ENCODE measurements at places on chromosomes 6 and 20. TPM values are rescaled to one million over a fixed set of nuclear protein-coding genes. Genes with fewer than 3 reads are reported as not detected.

DNA sequence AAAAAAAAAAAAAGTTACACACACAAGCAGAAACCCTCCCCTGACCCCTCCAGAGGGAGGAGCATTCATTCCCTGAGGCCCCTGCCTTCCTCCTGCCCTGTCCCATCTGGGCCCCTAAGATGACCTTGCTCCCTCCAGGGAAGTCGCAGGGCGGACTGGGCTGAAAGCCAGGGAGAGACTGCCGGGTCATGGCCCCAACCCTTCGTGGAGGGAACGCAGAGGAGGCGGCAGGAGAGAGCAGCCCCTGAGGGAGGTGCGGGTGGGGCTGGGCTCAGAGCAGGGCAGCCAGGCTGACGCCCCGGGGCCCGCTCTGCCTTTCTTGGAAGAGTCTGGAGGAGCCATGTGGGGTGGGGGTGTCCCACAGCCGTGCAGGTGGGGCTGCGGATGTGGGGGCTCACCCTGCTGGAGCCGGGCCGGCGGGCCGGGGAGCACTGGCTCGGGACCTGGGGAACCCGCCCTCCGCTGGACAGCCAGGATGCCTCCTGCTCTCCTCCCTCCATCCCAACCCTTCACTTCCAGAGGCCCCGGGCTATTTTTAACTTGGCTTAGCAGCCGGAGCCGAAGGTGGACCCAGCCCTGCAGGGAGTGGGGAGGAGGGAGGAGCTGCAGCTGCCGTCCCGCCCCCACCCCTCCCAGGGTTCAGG lies 15.0 kb upstream of the ABHD16B start:
- H3K36me3 ChIP-seq = peaks cover 14% of the 10 kb centered on the region
- H3K27me3 ChIP-seq = peaks cover 44% of the 10 kb centered on the region
- no peak for DNase-seq
- no peak overlapping the region for H3K4me3 ChIP-seq
- no peak overlapping the region for H3K27ac ChIP-seq

DNA sequence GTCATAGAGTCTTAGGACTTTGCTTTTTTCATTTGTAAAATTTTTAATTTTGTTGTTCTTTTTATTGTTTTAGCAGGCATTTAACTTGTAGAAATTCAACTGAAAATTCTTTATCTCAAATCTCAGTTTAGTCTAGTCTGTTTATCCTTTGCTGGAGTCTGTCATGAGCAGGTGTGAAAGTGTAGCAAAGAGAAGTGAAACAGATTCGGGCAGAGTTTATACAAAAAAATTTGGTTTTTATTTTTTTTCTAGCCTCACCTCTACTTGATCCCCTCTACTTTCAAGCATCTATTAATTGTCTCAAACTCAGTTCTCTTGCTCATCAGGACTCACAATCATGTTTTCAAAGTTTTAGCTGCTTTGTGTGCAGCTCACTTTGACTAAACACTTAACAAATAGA lies 655.2 kb downstream of the HDGFL1 start:
- H3K36me3 ChIP-seq = no peaks in the 10 kb centered on the region
- no peak for DNase-seq
- no peaks in the 10 kb centered on the region for H3K4me1 ChIP-seq
- no peak overlapping the region for H3K4me3 ChIP-seq
- no peak overlapping the region for H3K27ac ChIP-seq

NRN1 gene
- not detected for total RNA-seq

OTOR gene
- total RNA-seq = not detected

DNA sequence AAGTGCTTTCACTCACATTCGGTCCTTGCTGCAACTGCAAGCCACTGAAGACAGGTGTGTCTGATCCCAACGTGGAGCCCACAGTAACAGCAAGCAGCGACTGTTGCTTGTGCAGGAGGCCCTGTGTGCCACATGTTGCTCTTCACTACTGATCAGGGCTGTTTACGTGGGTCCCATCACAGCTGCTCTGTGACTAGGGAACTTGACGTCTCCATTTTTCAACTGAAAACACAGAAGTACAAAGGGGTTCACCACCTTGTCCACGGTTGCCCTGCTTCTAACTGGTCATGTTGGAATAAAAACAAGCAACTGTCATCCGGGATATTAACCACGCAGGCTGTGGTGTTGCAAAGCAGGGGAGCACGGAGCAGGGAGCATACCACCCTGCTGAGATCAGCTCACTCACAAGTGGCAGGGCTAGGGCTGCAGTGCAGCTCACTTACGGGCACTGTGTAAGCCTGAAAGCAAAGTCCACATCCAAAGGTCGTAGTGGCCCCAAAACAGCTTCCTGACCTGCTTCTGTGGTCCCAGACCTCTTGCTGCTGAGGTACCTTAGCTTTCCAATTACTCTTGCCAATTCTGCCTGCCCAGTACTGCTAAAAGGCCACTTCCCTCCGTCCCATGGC lies 105.8 kb upstream of the DUSP22 start:
- no peak for DNase-seq
- no peak overlapping the region for H3K27ac ChIP-seq
- H3K27me3 ChIP-seq = peaks cover 8% of the 10 kb centered on the region
- no peaks in the 10 kb centered on the region for H3K4me1 ChIP-seq
- H3K4me3 ChIP-seq = no peak overlapping the region

DNA sequence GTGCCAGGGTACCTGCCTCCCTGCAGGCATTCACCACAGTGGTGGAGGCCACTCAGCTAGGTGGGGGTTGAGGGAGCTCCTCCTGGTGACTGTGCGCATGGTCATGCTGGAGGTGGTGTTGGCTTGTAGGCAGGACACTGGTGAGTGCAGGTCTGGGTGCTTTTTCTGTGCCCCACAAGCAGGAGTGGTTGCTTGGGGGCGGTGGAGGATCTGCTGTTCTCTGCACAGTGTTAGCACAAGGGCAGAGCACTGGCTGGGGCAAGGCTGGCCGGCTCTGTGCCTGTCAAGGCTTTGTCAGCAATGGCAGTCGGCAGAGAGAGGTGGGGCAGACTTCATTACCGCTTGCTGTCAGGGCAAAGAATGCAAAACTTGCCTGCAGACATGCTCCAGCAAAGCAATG lies 632.1 kb upstream of the ID4 start:
- no peak overlapping the region for H3K27ac ChIP-seq
- no peaks in the 10 kb centered on the region for H3K27me3 ChIP-seq
- no peak for DNase-seq
- no peaks in the 10 kb centered on the region for H3K36me3 ChIP-seq
- H3K4me1 ChIP-seq = no peaks in the 10 kb centered on the region
- H3K4me3 ChIP-seq = no peak overlapping the region

GRCh38 chr6:24539416-24539815 lies 44.6 kb downstream of the ALDH5A1 start:
- DNase-seq = no peak
- no peaks in the 10 kb centered on the region for H3K36me3 ChIP-seq
- H3K27ac ChIP-seq = no peak overlapping the region
- H3K27me3 ChIP-seq = no peaks in the 10 kb centered on the region
- H3K4me1 ChIP-seq = no peaks in the 10 kb centered on the region

DNA sequence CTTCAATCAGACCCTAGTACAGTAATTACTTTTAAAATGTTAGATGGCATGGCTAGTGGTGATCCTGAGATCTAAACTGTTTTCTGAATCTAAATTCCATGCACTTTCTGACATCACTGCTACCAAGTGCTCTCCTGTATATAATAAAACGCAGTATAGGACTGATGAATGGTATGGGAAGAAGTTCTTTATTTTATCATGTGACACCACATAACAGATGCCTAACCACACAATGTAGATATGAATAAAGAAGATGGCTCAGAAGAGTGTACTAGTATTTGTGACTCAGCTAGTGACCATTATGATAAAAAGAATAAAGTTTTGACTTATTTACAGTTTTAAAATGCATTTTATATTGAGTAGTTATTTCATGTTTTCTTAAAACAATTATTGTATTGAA lies 8.5 kb downstream of the NDUFAF4 start:
- H3K27me3 ChIP-seq = no peaks in the 10 kb centered on the region
- H3K27ac ChIP-seq = no peak overlapping the region
- no peak for DNase-seq
- no peaks in the 10 kb centered on the region for H3K4me1 ChIP-seq
- H3K4me3 ChIP-seq = no peak overlapping the region
- peaks cover 6% of the 10 kb centered on the region for H3K36me3 ChIP-seq

GRCh38 chr20:14765370-14765701 lies 427.9 kb upstream of the FLRT3 start:
- no peaks in the 10 kb centered on the region for H3K27me3 ChIP-seq
- no peak overlapping the region for H3K4me3 ChIP-seq
- H3K27ac ChIP-seq = no peak overlapping the region
- no peaks in the 10 kb centered on the region for H3K36me3 ChIP-seq
- no peaks in the 10 kb centered on the region for H3K4me1 ChIP-seq

HEY2 gene
- 0.64 TPM for total RNA-seq

DNA sequence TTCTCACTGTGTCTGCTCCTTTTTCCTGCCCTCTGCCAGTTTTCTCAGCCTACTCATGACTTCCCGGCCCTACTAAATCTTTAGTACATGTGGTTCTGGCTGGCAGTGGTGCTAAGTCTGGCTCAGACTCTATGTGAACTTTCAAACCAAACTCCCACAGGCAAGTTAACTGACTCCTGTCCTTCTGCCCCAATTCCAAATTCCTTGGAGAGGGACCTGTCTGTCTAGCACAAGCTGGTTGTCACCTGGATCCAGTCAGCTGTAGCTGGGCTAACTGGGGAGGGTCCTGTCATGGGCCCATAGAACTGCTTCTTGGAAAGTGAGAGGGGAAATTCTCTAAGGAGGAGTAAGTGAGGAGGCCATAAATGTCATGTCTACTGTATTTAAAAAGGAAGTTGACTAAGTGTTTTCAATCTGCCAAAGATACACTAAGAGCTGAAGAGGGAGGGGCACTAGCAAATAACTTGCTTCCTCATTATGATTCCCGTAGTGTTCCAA lies 240.1 kb downstream of the KCNQ5 start:
- H3K27ac ChIP-seq = peak overlapping the region; percentile 53
- no peak overlapping the region for H3K4me3 ChIP-seq
- no peaks in the 10 kb centered on the region for H3K36me3 ChIP-seq
- H3K4me1 ChIP-seq = peaks cover 11% of the 10 kb centered on the region

DNA sequence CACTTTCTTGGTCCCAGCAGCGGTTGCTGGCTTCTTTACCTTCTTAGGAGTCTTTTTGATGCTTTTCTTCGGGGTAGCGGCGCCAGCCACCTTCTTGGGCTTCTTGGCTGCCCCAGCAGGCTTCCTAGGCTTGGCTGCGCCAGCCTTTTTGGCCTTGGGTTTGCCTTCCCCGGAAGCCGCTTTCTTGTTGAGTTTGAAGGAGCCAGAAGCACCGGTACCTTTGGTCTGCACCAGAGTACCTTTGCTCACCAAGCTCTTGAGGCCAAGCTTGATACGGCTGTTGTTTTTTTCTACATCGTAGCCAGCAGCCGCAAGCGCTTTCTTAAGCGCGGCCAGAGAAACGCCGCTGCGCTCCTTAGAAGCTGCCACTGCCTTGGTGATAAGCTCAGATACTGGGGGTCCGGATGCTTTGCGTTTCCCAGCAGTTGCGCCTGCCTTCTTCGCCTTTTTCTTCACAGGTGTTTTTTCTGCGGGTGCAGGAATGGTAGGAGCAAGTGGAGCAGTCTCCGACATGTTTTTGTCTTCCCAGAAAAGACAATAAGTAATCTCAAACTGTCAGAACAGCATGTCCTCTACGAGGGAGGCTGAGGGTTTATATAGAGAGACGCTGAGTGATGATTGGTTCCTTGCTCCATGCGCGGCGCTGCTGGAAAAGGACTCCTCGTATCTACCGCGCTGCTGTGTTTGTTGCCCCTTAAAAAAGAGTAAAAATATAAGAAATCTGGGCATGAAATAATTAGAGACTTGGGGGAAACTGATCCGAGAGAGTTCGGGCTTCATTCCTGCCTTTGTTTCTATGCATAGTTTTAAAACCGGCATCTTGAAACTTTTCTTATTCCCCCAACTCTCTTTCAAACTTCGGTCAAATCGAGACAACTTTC lies 130.3 kb upstream of the BTN3A2 start:
- peak; percentile 79 for DNase-seq
- H3K27ac ChIP-seq = peak overlapping the region; percentile 81
- H3K36me3 ChIP-seq = peaks cover 31% of the 10 kb centered on the region
- H3K4me1 ChIP-seq = peaks cover 31% of the 10 kb centered on the region

DNA sequence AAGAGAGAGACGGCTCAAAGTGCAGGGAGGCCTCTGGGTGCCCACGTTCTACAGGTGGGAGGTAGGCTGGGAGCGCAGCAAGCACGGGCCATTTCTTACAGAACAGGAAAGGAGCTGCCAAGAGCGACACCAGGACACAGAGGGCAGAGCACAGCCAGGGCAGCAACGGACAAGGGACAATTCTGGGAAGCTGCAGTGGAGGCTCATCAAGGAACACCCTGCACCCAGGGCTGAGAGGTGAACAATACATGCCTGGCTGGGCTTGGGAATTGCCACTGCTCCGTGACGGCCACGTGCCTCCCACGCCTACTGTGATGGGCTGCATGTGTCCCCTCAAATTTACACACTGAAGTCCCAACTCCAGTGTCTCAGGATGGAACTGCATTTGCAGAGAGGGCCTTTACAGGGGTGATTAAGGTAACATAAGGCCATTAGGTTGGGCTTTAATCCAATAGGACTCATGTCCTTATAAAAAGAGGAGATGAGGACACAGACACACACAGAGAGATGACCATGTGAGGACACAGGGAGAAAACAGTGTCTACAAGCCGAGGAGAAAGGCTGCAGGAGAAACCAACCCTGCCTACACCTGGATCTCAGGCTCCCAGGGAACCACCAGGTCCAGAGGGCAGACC lies 13.6 kb downstream of the SERPINB6 start:
- H3K36me3 ChIP-seq = no peaks in the 10 kb centered on the region
- peaks cover 22% of the 10 kb centered on the region for H3K4me1 ChIP-seq
- no peak overlapping the region for H3K4me3 ChIP-seq
- H3K27ac ChIP-seq = no peak overlapping the region
- no peak for DNase-seq
- H3K27me3 ChIP-seq = no peaks in the 10 kb centered on the region

GRCh38 chr20:60528141-60528540 lies 569.9 kb downstream of the CDH26 start:
- no peaks in the 10 kb centered on the region for H3K4me1 ChIP-seq
- no peaks in the 10 kb centered on the region for H3K27me3 ChIP-seq
- no peaks in the 10 kb centered on the region for H3K36me3 ChIP-seq

GRCh38 chr6:50817646-50817950 lies 1.1 kb upstream of the TFAP2B start:
- H3K4me1 ChIP-seq = peaks cover 31% of the 10 kb centered on the region
- peaks cover 8% of the 10 kb centered on the region for H3K36me3 ChIP-seq
- no peak overlapping the region for H3K27ac ChIP-seq
- DNase-seq = no peak

- H3K36me3 ChIP-seq = no peaks in the 10 kb centered on the region
- DNase-seq = no peak
- peaks cover 13% of the 10 kb centered on the region for H3K27me3 ChIP-seq
- H3K4me3 ChIP-seq = no peak overlapping the region
- peaks cover 37% of the 10 kb centered on the region for H3K4me1 ChIP-seq
Measured at GRCh38 chr20:1810926-1811620, 84.1 kb upstream of the SIRPA start.
